ENCODE measurements at places on chromosomes 5 and 9.

GRCh38 chr9:101376111-101376848 is 8.5 kb downstream of the BAAT start:
- peaks cover 5% of the 10 kb centered on the region for H3K36me3 ChIP-seq
- peaks cover 25% of the 10 kb centered on the region for H3K27me3 ChIP-seq
- no peaks in the 10 kb centered on the region for H3K4me1 ChIP-seq

- H3K36me3 ChIP-seq, result no peaks in the 10 kb centered on the region
- DNase-seq, result no peak
- peaks cover 22% of the 10 kb centered on the region for H3K27me3 ChIP-seq
- no peak overlapping the region for H3K4me3 ChIP-seq
- H3K27ac ChIP-seq, result no peak overlapping the region
Measured at GRCh38 chr5:122412966-122413365, 100.9 kb downstream of the SNCAIP start.

- no peak overlapping the region for H3K4me3 ChIP-seq
- no peak overlapping the region for H3K27ac ChIP-seq
- no peaks in the 10 kb centered on the region for H3K4me1 ChIP-seq
- H3K36me3 ChIP-seq, result no peaks in the 10 kb centered on the region
- no peaks in the 10 kb centered on the region for H3K27me3 ChIP-seq
Measured at GRCh38 chr9:110767559-110768063, 99.0 kb downstream of the MUSK start.

GRCh38 chr9:18910435-18910834 is 122.6 kb downstream of the SAXO1 start:
- no peak overlapping the region for H3K27ac ChIP-seq
- no peaks in the 10 kb centered on the region for H3K36me3 ChIP-seq
- no peaks in the 10 kb centered on the region for H3K4me1 ChIP-seq
- H3K4me3 ChIP-seq, result no peak overlapping the region
- DNase-seq, result no peak

GRCh38 chr5:127680595-127680994 is 22.6 kb upstream of the CCDC192 start:
- no peak overlapping the region for H3K27ac ChIP-seq
- DNase-seq, result no peak
- no peak overlapping the region for H3K4me3 ChIP-seq
- no peaks in the 10 kb centered on the region for H3K36me3 ChIP-seq
- no peaks in the 10 kb centered on the region for H3K4me1 ChIP-seq

DNA sequence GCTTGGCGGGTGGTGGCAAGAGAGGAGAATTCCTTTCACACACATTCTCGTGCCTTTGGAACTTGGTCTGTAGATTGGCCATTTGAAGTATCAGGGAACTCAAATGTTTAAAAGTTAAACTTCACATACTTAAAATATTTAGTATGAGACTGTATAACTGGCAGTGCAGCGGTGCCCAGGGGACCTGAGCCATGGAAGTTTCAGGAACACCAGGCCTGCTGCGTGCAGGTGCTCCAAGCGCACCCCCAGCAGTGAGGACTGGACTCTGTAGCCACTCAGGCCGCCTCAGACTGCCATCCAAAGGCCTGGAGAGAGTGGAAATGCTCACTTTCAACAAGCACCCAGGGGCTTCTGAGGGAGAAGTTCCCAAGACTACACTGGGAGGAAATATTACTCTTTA is 273.5 kb upstream of the IRX2 start:
- no peaks in the 10 kb centered on the region for H3K36me3 ChIP-seq
- no peaks in the 10 kb centered on the region for H3K27me3 ChIP-seq
- no peaks in the 10 kb centered on the region for H3K4me1 ChIP-seq
- DNase-seq, result no peak
- no peak overlapping the region for H3K27ac ChIP-seq

- DNase-seq, result no peak
- no peaks in the 10 kb centered on the region for H3K4me1 ChIP-seq
- no peaks in the 10 kb centered on the region for H3K36me3 ChIP-seq
- H3K4me3 ChIP-seq, result no peak overlapping the region
Measured at GRCh38 chr5:35009657-35010056, 38.1 kb downstream of the AGXT2 start.

DNA sequence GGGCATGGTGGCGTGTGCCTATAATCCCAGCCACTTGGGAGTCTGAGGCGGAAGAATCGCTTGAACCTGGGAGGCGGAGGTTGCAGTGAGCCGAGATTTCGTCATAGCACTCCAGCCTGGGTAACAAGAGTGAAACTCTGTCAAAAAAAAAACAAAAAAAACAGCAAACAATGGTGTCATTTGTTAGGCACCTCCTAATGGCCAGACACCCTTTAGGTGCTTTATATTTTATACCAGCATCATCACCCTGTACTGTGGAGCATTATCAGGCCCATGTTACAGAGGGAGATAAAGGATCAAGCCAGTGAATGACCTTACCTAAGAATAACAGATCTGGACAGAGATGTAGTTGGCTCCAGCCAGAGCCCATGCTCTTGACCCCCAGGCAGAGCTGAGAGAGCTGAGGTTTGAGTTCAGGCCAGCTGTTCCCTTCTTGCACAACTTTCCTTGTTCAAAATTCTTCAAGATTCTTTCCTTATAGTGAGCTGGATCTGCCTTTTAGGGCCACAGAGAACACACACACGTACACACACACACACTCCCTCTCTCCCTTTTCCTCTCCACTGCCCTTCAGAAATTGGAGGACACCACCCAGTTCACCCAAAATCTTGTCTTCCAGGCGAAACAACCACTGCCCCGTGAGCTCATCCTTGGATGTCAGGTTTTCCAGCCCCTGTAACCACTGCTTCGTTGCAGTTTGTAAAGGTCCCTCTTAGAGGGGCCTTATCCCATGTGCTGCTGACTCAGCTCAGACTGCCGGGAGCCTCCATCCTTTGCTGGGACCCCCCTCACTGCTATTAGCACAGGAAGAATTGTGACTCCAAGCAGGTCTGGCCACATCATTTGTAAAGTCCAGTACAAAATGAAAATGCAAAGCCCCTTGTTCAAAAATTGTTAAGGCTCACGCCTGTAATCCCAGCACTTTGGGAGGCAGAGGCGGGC is 10.4 kb upstream of the PTGES start:
- DNase-seq, result no peak
- no peak overlapping the region for H3K4me3 ChIP-seq
- H3K36me3 ChIP-seq, result no peaks in the 10 kb centered on the region
- peaks cover 34% of the 10 kb centered on the region for H3K27me3 ChIP-seq

DNA sequence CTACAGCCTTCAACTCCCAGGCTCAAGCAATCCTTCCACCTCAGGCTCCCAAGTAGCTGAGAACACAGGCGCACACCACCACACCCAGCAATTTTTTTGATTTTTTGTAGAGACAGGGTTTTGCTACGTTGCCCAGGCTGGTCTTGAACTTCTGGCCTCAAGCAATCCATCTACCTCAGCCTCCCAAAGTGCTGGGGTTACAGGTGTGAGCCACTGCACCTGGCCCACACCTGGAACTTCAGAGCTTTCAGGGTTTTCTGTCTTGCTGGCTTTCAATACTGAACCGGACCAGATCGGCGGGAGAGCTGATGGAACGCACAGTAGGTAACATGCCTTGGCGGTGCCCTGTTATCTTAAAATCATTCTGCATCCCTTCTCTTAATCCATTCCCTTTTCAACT is 30.8 kb downstream of the IPPK start:
- no peaks in the 10 kb centered on the region for H3K27me3 ChIP-seq
- H3K27ac ChIP-seq, result no peak overlapping the region
- no peak for DNase-seq
- peaks cover 4% of the 10 kb centered on the region for H3K4me1 ChIP-seq
- no peak overlapping the region for H3K4me3 ChIP-seq

- peaks cover 56% of the 10 kb centered on the region for H3K36me3 ChIP-seq
- no peak for DNase-seq
- H3K4me1 ChIP-seq, result peaks cover 15% of the 10 kb centered on the region
- H3K27ac ChIP-seq, result peak overlapping the region; percentile 1
- H3K27me3 ChIP-seq, result no peaks in the 10 kb centered on the region
Measured at GRCh38 chr5:169746147-169746694, 109.1 kb downstream of the DOCK2 start.

DNA sequence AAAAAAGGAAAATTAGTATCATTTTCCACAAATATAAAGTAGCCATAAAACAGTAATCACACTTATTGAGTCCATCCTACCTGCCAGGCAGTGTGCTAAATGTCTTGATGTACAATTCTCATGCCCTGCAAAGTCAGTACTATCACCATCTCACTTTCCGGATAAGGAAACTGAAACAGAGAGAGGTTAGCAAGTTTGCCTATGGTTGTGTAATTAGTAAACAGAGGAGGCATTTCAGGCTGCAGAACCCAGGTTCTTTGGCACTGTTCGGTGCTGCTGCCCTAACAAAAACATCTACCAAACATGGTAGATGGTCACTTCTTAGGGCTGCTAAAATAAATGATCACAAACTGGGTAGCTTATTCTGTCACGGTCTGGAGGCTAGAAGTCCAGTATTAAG is 22.6 kb downstream of the PLAC8L1 start:
- H3K27me3 ChIP-seq, result peaks cover 5% of the 10 kb centered on the region
- no peak for DNase-seq
- no peaks in the 10 kb centered on the region for H3K36me3 ChIP-seq
- H3K27ac ChIP-seq, result no peak overlapping the region
- H3K4me3 ChIP-seq, result no peak overlapping the region

- H3K27ac ChIP-seq, result no peak overlapping the region
- DNase-seq, result peak; percentile 61
- peaks cover 11% of the 10 kb centered on the region for H3K4me1 ChIP-seq
Measured at GRCh38 chr5:81631124-81631523, 119.8 kb downstream of the SSBP2 start.

- H3K36me3 ChIP-seq, result no peaks in the 10 kb centered on the region
- H3K4me1 ChIP-seq, result no peaks in the 10 kb centered on the region
- H3K27me3 ChIP-seq, result no peaks in the 10 kb centered on the region
- no peak overlapping the region for H3K4me3 ChIP-seq
Measured at GRCh38 chr5:162817364-162817763, 620.0 kb upstream of the CCNG1 start.

DNA sequence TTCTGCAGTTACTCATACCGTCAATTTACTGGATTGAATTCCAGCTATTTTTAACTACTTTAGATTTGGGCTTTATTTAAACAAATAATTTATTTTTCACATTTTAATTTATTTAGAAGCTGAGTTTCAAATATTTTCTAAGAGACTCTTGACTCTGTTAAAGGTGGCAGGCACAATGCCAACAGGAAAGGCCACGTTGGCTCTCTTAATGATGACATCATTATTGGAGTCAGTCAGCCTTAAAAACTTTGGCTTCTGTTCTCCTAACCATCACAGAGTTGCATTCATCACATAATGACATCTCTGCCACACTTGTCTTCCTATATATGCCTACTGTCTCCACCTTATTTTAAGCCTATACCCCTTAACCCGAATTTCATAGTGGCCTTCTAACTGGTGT is 172.3 kb upstream of the PLPPR1 start:
- H3K27me3 ChIP-seq, result no peaks in the 10 kb centered on the region
- H3K36me3 ChIP-seq, result no peaks in the 10 kb centered on the region
- DNase-seq, result no peak
- H3K4me3 ChIP-seq, result no peak overlapping the region
- no peak overlapping the region for H3K27ac ChIP-seq
- no peaks in the 10 kb centered on the region for H3K4me1 ChIP-seq

DNA sequence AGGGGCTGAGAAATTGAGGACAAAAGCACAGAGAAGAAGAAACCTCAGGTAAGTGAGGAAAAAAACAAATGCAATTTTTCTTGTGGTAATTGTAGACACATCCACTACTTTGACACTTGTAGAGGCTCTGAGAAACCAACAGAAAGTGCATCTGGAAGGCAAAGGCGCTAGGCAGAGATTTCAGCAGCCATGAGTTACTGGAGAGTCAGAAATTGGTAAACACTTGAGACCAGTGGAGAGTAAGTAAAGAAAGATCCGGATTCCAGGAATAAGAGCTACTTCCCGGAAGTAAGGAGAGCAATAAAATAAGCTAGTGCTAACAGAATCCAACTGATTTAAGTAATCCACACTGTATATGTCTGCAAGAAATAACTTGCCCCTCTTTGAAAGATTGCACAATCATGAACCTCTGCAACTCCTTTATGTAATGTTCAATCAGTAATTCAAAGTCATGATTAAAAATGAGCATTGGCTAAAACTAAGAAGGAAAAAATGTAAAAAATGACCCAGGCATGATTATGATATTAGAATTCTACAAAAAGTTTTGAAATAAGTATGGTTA is 382.1 kb downstream of the CDH18 start:
- no peak for DNase-seq
- H3K27me3 ChIP-seq, result no peaks in the 10 kb centered on the region
- H3K4me1 ChIP-seq, result no peaks in the 10 kb centered on the region
- no peak overlapping the region for H3K27ac ChIP-seq
- no peaks in the 10 kb centered on the region for H3K36me3 ChIP-seq

- no peak for DNase-seq
- no peaks in the 10 kb centered on the region for H3K36me3 ChIP-seq
- H3K4me1 ChIP-seq, result no peaks in the 10 kb centered on the region
- no peaks in the 10 kb centered on the region for H3K27me3 ChIP-seq
- no peak overlapping the region for H3K27ac ChIP-seq
Measured at GRCh38 chr5:124025306-124025845, 513.4 kb downstream of the CSNK1G3 start.

DNA sequence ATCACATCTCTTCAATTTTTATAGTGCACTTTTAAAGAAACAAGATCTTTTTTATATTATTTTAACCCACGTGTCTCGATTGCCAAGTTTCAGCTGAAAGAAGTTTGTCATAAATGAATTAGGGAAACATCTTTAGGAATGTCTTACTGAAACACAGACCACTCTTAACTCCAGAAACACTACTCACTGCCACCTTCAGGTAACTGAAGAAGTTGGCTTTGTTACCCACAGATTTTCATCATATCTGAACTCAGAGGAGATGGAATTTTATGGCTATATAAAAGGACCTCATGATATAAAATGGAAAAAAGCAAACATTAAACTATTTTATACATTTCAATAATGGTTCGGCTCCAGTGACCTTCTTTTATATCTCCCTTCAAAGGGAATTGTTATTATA is 158.0 kb downstream of the SEMA5A start:
- H3K4me1 ChIP-seq, result no peaks in the 10 kb centered on the region
- no peaks in the 10 kb centered on the region for H3K36me3 ChIP-seq
- DNase-seq, result no peak
- no peak overlapping the region for H3K4me3 ChIP-seq
- H3K27ac ChIP-seq, result no peak overlapping the region

GRCh38 chr9:117656002-117656401 is 48.2 kb upstream of the TLR4 start:
- no peaks in the 10 kb centered on the region for H3K4me1 ChIP-seq
- no peak for DNase-seq
- H3K36me3 ChIP-seq, result no peaks in the 10 kb centered on the region
- no peaks in the 10 kb centered on the region for H3K27me3 ChIP-seq

DNA sequence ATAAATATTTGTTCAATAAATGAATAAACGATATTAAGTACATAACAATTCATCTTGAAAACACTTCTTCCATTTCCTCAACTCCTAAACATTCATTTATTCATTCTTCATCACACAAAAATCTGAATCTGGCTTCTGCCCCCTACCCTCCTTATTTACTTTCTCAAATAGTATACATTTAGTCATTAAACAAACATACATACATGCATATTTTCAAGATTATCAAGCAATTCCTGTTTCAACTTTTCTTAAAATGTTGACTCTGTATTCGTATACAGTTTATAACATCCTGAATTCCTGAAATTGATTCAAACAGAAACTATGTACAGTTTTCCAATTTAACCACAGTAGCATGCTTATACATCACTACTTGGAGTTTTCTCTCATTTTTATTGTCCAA is 129.0 kb downstream of the MUSK start:
- no peak overlapping the region for H3K4me3 ChIP-seq
- no peak overlapping the region for H3K27ac ChIP-seq
- no peaks in the 10 kb centered on the region for H3K27me3 ChIP-seq
- no peaks in the 10 kb centered on the region for H3K4me1 ChIP-seq
- no peaks in the 10 kb centered on the region for H3K36me3 ChIP-seq

GRCh38 chr5:37876943-37877342 is 37.1 kb upstream of the GDNF start:
- peaks cover 9% of the 10 kb centered on the region for H3K27me3 ChIP-seq
- H3K27ac ChIP-seq, result no peak overlapping the region
- no peak for DNase-seq
- H3K4me1 ChIP-seq, result no peaks in the 10 kb centered on the region
- H3K4me3 ChIP-seq, result no peak overlapping the region
- H3K36me3 ChIP-seq, result no peaks in the 10 kb centered on the region
